ENCODE measurements at places on chromosomes 3 and 15. TPM values are rescaled to one million over a fixed set of nuclear protein-coding genes. Genes with fewer than 3 reads are reported as not detected.

DNA sequence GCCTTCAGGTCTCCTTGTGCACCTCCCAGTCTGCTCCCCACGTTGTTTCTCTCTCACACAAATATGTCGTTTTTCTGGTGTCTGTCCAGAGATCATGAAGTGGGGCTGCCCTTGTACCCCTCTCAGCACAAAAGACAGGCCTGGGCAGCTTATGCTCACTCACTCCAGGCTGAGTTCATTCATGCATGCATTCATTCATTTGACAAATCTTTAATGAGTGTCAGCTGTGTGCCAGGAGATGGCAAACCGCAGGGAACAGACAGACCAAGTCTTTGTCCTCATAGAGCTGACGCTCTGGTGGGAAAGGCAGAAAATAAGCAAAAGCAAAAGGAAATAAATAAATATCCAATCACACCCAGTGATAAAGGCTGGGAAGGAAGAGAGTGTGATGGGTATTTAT, 7.6 kb upstream of the TRH start:
- H3K27me3 ChIP-seq = no peaks in the 10 kb centered on the region
- no peak overlapping the region for H3K4me3 ChIP-seq
- H3K27ac ChIP-seq = no peak overlapping the region
- H3K4me1 ChIP-seq = no peaks in the 10 kb centered on the region

DNA sequence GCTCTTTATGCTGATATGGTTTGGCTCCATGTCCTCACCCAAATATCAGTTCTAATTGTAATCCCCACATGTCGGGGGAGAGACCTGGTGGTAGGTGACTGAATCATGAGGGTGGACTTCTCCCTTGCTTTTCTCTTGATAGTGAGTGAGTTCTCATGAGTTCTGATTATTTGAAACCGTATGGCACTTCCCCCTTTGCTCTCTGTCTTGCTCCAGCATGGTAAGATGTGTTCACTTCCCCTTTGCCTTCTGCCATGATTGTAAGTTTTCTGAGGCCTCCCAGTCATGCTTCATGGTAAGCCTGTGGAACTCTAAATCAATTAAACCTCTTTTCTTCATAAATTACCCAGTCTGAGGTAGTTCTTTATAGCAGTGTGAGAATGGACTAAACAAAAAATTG, 107.6 kb downstream of the IMPG2 start:
- H3K27ac ChIP-seq = no peak overlapping the region
- no peaks in the 10 kb centered on the region for H3K4me1 ChIP-seq
- DNase-seq = no peak
- H3K36me3 ChIP-seq = no peaks in the 10 kb centered on the region

GRCh38 chr3:196981657-196982056, 13.0 kb upstream of the PIGZ start:
- H3K4me1 ChIP-seq = no peaks in the 10 kb centered on the region
- no peak overlapping the region for H3K4me3 ChIP-seq
- no peak for DNase-seq
- no peak overlapping the region for H3K27ac ChIP-seq
- H3K36me3 ChIP-seq = no peaks in the 10 kb centered on the region

- no peak overlapping the region for H3K4me3 ChIP-seq
- no peak overlapping the region for H3K27ac ChIP-seq
- no peaks in the 10 kb centered on the region for H3K36me3 ChIP-seq
- H3K4me1 ChIP-seq = no peaks in the 10 kb centered on the region
- no peaks in the 10 kb centered on the region for H3K27me3 ChIP-seq
- no peak for DNase-seq
Measured at GRCh38 chr15:79071901-79072300, 18.7 kb downstream of the RASGRF1 start.

DNA sequence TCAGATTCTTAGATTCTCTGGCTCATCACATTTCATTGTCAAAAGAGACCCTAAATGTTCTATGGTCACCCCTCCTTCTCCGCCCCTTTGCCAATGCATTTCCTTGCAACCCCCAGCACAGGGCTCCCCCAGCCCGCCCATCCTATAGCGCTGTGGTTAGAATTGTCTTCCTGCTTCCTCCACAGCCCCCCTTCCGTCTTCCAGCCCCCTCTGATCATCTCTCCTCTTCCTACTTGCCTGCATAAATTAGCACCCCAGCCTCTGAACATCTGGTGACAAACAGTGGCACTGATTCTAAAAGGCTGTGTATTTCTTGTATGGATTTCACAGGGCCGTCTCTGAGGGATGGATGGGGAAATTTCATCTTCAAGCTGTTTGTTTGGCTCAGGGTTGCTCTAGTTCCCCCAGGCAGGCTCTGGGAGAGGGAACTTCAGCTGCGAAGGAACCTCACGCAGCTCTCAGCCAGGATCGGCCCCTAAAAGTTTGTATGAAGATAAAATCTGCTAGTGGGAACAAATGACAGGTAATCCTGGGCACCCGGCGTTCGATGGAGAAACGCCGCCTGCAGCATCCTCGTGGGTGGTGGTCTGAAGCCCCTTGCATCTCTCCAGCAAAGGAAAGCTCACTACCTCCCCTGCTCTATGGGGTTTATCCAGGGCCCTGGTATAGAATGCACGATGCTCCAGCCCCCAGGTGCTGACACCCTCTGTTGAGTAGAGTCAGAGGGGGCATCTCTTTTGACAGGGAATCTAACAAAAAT, 83.0 kb downstream of the WNT7A start:
- peaks cover 19% of the 10 kb centered on the region for H3K27me3 ChIP-seq
- no peaks in the 10 kb centered on the region for H3K36me3 ChIP-seq
- DNase-seq = no peak
- H3K4me3 ChIP-seq = no peak overlapping the region
- H3K4me1 ChIP-seq = no peaks in the 10 kb centered on the region

DNA sequence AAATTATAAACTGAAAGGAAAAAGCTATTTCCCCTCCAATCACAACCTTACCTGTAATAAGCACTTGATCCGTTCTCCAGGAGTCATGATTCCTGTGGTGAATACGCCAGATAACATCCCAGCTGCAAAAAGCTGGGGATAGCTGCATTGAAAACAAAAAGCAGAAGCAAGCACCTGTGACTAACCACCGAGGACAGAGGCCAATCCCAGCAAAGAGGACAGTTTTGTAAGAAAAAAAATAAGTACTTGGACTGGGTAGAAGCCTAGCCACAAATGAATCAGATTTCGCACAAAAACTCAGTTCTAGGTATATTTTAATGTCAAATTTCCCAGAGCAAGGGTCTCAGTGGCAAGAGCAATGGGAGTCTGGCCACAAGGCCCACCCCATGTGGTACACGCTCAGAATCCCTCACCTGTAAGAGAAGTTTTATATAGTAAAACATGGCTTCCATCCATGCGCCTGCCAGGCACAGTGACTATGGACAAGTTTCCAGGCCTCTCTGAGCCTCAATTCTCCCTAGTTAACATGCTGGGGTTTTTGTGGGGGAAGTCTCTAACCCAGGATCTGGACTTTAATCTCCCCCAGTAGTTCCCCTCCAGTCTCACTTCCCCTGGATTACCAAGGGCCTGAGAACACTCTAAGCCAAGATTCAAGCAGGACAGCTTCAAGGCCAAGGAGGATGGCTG, 19.2 kb downstream of the SLC25A20 start:
- H3K4me1 ChIP-seq = no peaks in the 10 kb centered on the region
- no peak overlapping the region for H3K4me3 ChIP-seq
- DNase-seq = no peak
- no peak overlapping the region for H3K27ac ChIP-seq

GRCh38 chr3:99625237-99625622, 13.2 kb upstream of the COL8A1 start:
- no peaks in the 10 kb centered on the region for H3K27me3 ChIP-seq
- no peaks in the 10 kb centered on the region for H3K4me1 ChIP-seq
- no peaks in the 10 kb centered on the region for H3K36me3 ChIP-seq
- no peak overlapping the region for H3K27ac ChIP-seq

DNA sequence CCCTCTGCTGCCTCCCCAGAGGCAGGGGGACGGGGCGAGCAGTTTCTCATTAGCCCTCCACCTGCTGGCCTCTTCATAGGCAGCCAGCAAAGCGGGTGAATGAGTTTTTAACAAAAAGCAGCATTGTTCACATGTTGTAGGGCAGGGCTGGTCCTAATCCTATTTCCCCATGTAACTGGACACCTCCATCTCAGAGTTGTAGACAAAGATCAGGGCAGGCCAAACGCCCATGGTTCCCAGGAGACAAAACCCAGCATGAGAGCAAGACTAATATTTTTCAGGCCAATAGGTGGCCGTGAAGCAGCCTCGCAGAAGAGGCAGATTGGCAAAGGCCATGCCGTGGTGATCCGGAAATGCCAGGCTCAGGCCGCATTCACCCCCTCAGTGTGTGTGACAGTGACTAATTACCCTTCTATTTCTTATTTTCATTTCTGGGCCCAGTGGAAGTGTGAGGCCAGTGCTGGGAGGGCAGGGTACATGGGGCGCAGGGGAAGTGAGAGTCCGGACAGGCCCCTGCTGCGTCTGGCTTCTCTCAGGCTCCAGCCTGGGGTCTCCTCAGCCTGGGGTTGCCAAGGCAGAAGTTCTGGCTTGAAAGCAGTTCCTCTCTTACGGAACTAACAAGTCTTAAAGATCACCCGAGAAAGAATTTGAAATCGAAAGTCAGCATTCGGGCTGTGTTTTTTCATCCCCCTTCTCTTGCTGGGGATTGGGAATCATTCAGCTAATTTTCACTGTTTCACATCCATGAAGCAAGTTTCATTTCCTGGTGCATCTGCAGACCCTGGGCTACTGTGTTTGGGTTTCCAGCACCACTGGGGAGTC, 64.8 kb downstream of the BOC start:
- peaks cover 11% of the 10 kb centered on the region for H3K4me1 ChIP-seq
- DNase-seq = no peak
- H3K27ac ChIP-seq = peak overlapping the region; percentile 92

GRCh38 chr3:65974509-65974908, 64.2 kb downstream of the MAGI1 start:
- no peak overlapping the region for H3K27ac ChIP-seq
- H3K36me3 ChIP-seq = no peaks in the 10 kb centered on the region
- no peaks in the 10 kb centered on the region for H3K27me3 ChIP-seq

DNA sequence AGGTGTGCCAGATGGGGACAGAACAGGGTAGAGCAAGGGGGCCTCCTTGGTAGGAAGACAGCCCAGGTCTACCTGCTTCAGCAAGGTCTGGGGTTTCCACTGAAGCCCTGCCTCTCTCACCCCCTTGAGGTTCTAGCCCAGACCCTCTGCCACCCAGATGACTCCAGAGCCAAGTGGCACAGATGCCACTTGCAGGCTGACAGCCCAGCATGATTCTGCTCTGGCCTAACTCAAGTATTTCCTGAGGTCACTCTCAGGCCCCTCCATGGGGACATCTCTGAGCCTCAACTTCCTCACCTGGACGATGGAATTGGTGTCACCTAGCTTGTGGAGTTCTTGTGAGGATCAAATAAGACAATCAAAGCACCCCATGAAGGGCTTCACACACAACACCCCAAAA, 23.9 kb downstream of the PLXNB1 start:
- no peaks in the 10 kb centered on the region for H3K27me3 ChIP-seq
- H3K4me3 ChIP-seq = no peak overlapping the region
- peaks cover 4% of the 10 kb centered on the region for H3K4me1 ChIP-seq
- peak; percentile 16 for DNase-seq
- H3K36me3 ChIP-seq = peaks cover 6% of the 10 kb centered on the region

GRCh38 chr3:48739955-48740823, 23.2 kb upstream of the IP6K2 start:
- H3K4me3 ChIP-seq = peak overlapping the region; percentile 49
- H3K4me1 ChIP-seq = peaks cover 14% of the 10 kb centered on the region
- DNase-seq = peak; percentile 87
- no peaks in the 10 kb centered on the region for H3K36me3 ChIP-seq
- H3K27me3 ChIP-seq = no peaks in the 10 kb centered on the region
- H3K27ac ChIP-seq = peak overlapping the region; percentile 76

DNA sequence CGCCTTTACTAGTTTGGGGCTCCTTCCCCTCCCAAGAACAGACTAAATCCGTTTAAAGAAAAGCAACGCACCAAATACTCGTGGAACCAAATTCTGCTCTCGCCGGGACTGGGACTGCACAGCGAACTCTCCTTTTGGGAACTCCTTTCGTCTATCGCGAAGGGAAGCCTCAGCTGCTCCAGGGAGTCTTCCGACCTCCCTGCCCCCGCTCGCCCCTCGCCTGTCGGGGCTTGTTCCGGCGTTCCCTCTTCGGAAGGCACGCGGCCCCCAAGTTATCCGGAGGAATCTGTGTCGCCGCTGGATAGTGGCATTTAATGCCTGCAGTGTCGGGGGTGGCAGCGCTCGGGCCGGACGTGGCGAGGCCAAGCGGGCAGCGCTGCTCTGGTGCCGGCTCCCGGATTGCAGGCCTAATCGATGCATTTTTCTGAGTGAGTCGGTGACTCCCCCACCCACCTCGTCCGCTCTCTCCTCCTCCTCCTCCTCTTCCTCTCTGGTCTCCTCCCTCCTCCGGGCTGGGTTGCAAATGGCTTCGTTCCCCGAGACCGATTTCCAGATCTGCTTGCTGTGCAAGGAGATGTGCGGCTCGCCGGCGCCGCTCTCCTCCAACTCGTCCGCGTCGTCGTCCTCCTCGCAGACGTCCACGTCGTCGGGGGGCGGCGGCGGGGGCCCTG, at the start of gene TRIM71:
Gene TRIM71, plus strand, starts transcription at position 440 of the 671 bp plus-strand sequence. Its CDS starts 84 bp downstream, at position 524.
- no peak for DNase-seq
- H3K4me3 ChIP-seq = peak within 1 kb of the TSS; percentile 48
- H3K27ac ChIP-seq = no peak within 1 kb of the TSS
- peaks cover 5% of the 10 kb centered on the region for H3K4me1 ChIP-seq

The ENTPD3 gene
- 1.4 TPM for total RNA-seq

GRCh38 chr3:16064642-16065414, 109.7 kb upstream of the GALNT15 start:
- H3K36me3 ChIP-seq = no peaks in the 10 kb centered on the region
- H3K4me1 ChIP-seq = no peaks in the 10 kb centered on the region
- peak overlapping the region; percentile 86 for H3K27ac ChIP-seq
- H3K4me3 ChIP-seq = no peak overlapping the region

The TM4SF18 gene
- 43.8 TPM for total RNA-seq

DNA sequence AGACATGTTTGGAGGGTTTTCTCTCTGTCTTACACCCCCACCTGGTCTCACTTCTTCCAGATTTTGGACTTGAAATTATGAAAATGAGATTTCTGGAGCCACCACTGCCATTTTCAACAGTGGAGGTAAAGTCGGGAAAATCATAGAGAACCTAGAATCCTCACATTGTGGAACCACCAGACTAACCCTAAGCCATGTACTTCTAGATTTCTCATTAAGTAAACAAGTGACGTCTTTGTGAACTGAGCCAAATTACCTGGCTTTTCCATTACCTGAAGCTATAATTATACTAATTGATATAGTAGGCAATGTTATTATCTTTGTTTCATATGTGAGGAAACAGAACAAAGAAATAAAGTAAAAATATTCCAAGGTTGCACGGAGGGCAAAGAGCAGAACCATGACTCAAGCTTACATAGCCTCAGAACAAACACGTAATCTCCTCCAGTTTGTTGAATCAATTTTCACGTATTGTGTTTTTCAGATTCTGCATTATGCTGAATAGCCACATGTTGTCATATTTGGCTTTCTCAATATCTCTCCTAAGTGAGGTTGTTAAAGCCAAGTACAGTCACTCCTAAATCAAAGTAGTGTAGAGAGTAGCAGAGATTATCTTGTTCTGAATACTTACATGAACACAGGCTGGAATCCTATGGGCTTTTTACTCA, 101.3 kb upstream of the CMC1 start:
- H3K4me3 ChIP-seq = no peak overlapping the region
- no peaks in the 10 kb centered on the region for H3K4me1 ChIP-seq
- no peaks in the 10 kb centered on the region for H3K27me3 ChIP-seq
- DNase-seq = no peak
- no peak overlapping the region for H3K27ac ChIP-seq

All from breast epithelium (tissue), 4 donors.